ENCODE measurements at places on chromosomes 4 and X.

DNA sequence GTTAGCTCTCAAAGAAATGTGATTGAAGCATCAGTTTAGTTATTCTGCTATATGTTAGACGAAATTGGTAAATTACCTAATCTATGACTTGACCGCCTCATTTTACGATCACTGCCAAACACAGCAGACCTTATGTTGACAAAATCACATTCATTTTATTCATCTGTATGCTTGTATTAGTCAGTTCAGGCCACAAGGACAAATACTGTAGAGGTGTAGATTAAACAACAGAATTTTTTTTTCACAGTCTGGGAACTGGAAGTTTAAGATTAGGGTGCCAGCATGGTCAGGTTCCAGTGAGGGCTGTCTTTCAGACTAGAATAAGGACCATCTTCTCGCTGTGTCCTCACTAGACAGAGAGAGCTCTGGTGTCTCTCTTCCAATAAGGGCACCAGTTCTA is 177.1 kb downstream of the NWD2 start:
- DNase-seq: no peak

DNA sequence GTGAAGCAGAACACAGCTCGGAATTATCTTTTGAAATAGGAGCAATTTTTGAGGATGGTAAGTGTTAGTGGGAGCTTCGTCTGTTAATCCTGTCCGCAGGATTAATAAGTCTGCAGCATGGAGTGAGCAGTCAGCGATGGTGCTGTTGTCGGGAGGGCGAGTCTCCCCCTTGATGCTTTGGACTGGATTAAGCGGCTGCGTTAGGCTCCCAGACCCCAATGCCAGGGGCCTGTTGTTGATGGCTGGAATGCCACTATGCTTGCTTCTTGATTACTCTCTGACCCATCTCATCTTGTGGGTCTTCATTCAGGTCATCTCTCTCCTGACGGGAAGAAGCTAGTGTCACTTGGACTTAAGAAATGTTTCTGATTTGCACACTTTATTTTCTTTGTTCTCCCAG is 332.6 kb downstream of the ARHGAP10 start:
- DNase-seq: no peak

GRCh38 chrX:10926404-10926803 is 184.7 kb upstream of the HCCS start:
- no peak for DNase-seq

DNA sequence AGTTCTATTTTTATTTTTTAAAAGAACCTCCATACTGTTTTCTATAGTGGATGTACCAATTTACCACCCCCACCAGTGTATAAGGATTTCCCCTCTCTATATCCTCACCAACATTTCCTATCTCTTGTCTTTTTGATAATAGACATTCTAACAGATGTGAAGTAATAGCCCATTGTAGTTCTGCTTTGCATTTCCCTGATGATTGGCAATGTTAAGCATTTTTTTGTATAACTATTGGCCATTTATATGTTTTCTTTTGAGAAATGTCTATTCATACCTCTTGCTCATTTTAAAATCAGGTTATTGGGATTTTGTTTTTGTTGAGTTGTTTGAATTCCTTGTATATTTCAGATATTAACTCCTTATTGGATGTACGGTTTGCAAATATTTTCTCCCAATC is 251.1 kb upstream of the HTR2C start:
- no peak for DNase-seq

GRCh38 chr4:38923746-38924145 is 56.1 kb downstream of the FAM114A1 start:
- no peak for DNase-seq

DNA sequence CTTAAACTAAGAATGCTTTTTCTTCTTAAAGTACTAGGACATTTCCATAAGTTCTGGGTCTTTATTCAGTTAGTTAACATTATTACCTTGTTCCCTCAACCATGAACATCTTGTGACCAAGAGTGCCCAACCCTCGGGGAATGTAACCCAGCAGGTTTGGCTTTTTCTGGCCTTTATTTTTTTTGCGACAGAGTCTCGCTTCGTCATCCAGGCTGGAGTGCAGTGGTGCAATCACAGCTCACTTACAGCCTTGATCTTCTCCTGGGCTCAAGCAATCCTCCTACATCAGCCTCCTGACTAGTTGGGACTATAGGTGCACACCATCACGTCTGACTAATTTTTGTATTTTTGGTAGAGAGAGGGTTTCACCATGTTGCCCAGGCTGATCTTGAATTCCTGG is 65.1 kb downstream of the USP11 start:
- no peak for DNase-seq

DNA sequence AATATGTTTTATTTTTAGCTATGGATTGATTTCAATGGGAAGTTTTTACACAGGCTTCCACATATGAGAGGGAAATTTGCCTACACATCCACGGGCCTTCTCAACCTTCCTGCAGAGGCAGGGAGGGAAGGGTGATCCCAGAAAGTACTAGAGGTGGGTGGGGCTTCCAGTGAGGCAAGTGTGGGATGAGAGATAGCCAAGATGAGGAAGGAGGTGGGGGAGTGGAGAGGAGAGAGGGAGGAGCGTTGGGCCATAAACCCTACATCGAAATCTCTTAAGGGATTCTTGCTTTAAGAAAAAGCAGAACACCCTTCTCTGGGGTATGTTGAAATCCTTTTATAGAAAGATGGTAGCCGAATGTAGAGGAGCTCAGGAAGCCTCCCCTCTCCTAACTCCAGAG is 19.0 kb downstream of the NKX6-1 start:
- DNase-seq: no peak

DNA sequence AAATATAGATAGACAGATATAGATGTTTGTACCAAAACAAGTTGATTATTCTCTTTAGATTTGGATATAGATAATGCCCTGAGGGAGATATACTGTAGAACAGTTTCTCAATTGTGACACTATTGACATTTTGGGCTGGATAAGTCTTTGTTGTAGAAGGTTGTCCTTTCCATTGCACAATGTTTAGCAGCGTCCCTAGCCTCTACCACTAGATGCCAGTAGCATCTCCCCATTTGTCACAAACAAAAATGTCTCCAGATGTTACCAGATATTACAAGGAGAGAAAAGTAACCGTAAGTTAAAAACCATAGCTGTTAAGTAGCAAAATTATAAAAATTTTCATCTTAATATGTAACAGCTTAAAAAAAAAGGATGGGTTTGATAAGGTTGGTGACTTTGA is 2595.3 kb downstream of the ARAP2 start:
- no peak for DNase-seq

DNA sequence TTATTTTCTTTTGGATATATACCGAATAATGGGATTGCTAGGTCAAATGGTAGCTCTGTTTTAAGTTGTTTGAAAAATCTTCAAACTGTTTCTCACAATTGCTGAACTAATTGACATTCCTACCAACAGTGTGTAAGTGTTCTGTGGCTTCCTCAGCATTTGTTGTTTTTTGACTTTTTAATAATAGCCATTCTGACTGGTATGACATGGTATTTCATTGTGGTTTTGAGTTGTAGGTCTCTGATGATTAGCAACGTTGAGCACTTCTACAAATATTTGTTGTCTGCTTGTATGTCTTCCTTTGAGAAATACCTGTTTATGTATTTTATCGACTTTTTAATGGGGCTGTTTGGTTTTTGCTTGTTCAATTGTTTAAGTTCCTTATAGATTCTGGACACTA is 680.1 kb upstream of the GRIA3 start:
- no peak for DNase-seq

- no peak for DNase-seq
These were observed 14.4 kb downstream of the ABCG2 start for GRCh38 chr4:88144048-88144447.

DNA sequence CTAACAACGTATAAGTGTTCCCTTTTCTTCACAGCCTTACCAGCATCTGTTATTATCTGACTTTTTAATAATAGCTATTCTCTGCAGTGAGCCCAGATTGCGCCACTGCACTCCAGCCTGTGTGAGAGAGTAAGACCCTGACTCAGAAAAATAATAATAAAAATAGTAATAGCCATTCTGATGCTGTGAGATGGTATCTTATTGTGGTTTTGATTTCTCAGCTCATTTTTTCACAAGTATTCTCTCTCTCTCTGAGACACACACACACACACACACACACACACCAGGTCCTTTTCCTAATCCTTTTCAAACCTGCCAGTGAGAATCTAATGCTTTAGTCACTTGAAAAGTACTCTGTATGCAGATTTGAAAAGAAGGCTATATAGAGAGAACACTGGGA is 89.8 kb downstream of the CHIC2 start:
- no peak for DNase-seq

DNA sequence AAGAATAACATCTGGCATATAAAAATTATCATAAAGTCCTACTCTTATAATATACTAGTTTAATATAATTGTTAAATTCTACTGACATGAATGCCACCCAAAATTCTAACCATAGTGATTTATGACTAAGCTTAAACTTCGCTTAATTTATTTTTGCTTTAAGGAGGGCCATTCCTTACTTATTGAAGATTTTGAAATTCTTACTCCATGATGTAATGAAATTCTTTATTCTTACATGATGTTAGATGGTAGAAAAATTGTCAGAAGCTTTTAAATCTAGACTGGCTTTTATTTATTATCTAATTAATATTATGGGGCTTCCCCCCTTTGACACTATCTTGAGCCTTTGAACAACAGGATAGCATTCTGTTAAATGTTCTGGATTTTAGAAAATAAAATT is 19.5 kb upstream of the SUPT20HL2 start:
- no peak for DNase-seq

DNA sequence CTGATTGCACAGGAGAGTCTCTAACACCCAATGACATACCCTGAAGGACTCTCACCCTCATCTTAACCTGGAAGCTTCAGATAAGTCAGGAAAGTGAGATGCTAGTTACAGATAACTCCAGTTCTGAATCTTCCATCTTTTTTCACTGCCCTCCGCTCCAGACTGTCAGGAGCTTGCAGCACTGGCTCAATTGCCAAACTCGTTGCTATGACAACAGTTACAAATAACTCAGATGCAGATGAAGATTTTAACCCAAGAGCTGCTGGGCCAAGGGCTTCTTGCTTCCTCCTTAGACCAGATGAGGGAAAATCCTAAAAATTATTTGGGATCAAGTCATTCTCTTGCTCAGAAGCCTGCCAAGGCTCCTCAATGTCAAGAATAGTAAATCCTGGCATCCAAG is 109.1 kb upstream of the HUWE1 start:
- no peak for DNase-seq

GRCh38 chr4:78496021-78496643 is 55.4 kb upstream of the ANXA3 start:
- no peak for DNase-seq

DNA sequence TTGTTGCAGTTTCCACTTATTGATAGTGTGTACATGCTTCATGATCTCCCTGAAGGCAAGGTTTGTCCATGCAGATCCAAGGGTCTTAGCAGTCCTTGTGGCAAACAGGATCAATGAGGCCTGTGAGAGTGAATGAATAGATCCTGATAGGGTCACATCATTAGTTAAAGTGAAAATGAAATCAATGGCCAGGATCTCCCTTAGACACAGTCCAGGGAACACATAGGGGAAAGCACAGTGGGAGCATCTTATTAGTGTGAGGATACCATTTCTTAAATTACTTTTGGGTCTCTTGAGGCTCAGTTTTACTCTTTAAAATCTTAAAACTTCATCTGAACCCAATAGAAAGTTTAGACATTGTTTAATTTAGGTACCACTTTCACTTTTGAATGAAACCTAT is 59.3 kb downstream of the ARHGAP6 start:
- no peak for DNase-seq

- no peak for DNase-seq
These were observed 74.8 kb downstream of the COX18 start for GRCh38 chr4:72994670-72995069.

- no peak for DNase-seq
These were observed 314.2 kb upstream of the PUDP start for GRCh38 chrX:7462110-7462509.

- no peak for DNase-seq
These were observed 138.6 kb upstream of the NKX1-1 start for GRCh38 chr4:1544861-1545281.

DNA sequence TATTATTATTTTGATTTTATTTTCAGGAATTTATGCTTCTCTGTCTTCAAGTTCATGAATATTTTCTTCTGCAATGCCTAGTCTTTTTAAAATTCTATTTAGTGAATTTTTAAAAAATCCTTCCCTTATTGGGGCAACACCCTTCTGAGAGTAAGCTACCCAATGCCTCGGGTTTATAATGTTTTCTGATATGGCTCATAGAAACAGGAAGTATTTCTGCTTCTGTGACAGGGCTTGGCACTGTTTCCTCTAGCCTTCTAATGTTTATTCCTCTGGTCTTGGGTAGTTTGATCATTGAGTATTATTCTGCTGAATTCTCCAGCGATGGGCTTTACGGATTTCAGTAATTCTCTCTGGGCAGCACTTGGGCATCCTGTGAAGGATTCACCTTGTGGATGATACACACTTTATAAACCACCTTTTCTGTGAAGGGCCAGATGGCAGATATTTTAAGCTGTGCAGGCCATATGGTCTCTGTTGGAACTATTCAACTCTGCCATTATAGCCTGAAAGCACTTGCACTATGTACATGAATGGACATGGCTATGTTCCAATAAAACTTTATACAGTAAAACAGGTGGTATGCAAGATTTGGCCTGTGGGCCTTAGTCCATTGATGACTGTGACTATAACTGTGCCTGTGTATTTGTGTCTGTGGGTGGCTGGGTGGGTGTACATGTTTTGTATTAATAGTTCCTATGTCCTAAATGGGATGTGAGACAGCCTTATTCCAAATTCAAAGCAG is 95.9 kb upstream of the FAT1 start:
- DNase-seq: no peak

DNA sequence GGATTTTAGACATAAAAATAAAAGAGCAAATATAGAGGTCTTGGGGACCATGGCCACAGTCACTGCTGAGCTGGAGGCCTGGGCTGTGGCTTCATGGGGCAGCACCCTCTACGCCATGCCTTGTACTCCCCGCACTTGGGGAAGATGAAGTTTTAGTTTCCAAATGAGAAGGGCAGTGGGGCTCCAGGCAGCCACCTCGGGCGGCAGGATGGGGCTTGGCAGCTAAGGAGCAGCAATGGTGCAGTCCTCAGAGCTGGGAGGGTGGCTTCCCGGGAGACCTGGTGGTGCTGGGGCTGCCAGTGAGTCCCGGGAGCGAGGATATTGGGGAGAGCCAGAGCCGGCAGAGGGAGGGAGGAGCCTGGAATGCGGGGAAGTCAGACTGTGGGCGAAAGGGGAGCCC is 2.4 kb downstream of the CXCR3 start:
- no peak for DNase-seq
